ENCODE measurements at places on chromosomes 3 and 15.

- peak; percentile 35 for DNase-seq
These were observed 426 bp downstream of the CBLB start for GRCh38 chr3:105868431-105868741.

- no peak for DNase-seq
These were observed 9.6 kb downstream of the CHST13 start for GRCh38 chr3:126533506-126533905.

- no peak for DNase-seq
These were observed 25.5 kb downstream of the MCCC1 start for GRCh38 chr3:183073839-183074238.

DNA sequence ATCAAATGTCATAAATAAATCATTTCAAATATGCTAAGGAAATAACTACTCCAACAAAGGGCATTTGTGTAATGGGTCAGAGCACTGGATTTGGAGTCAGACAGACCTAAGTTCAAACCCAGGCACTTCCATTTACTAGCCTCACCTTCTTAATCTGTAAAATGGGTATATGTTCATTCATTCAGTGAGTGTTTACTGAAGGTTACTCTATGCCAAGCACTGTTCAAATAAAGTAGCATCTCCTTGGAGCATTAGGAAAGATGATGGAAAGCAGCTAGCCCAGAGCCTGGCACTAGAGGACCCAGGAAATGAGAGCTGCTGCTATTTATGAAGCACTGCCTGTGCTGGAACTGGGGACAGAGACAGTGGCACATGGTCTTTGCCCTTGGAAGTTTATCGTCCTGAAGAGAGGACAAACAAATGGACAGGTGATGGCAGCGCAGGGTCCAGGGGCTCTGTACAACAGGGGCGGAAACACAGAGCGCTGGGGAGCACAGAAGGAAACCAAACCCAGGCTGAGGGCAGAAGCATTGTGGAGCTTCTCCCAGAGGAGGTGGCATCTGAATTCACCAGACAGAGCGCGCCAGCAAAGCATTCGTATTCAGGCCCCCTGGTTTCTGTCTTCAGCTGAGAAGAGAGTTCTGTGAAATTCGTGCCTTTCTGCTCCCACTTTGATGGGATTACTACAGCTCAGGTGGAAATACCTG lies 19.0 kb downstream of the TM4SF4 start:
- no peak for DNase-seq

DNA sequence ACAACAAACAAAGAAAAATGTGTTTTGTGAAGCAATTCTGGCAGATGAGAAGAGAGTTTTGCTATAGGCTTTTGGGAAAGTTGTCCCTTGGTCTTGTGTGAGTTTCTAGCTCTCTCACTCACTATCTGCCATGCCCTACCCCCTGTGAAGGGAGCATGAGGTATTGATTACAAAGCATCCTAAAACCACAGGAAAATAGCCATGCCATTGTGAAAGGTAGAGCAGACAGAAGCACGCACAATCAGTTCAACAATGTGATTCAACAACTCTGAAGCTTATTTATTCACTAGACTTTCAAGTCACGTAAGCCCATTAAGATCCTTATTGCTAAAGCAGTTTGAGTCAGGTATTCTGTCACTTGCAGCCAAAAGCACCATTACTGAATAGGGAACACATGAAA lies 6.5 kb upstream of the AQR start:
- no peak for DNase-seq

- DNase-seq, result no peak
These were observed 271.9 kb downstream of the LRRC3B start for GRCh38 chr3:26894443-26894842.

DNA sequence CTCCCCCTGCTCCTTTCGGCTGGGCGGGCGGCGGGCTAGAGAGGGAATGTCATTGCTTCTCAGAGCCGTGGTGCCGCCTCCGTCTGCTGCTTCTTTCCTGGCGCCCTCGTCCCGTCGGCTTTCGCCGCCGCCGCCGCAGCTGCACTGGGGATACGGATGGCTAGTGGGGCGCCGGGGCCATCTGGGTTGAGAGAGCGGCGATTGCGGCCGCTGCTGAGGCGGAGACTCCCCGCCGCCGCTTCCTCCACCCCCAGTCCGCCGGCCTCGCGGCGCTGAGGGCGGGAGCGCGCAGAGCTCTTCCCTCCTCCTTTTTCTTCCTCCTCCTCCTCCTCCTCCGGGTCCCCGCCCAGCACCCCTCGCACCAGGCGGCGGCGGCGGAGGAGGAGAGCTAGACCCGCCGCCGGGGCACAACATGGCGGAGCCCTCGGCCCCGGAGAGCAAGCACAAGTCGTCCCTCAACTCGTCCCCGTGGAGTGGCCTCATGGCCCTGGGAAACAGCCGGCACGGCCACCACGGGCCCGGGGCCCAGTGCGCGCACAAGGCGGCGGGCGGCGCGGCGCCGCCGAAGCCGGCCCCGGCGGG lies at the start of gene STT3B:
TSS of gene STT3B (plus strand) at position 339 of the 582 bp plus-strand sequence. CDS start at position 413, 74 bp downstream.
- peak; percentile 59 for DNase-seq

DNA sequence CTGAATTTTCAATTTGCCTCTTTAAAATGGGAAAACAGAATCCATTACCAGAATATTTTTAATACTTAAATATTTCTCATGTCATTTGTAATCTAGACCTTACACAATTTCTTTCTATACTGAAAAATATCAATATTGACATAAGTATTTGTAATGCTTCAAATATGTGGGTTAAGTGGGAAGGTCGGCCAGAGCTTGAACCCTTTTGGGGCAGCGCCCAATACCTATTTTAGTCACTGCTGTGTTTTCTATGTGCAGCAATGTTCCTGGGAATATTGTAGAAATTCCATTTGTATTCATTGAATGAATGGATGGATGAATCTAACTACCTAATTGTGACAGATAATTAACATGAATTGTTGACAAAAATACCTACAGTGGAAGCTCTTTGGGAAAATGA lies 459.7 kb upstream of the ZNF717 start:
- DNase-seq, result peak; percentile 52

DNA sequence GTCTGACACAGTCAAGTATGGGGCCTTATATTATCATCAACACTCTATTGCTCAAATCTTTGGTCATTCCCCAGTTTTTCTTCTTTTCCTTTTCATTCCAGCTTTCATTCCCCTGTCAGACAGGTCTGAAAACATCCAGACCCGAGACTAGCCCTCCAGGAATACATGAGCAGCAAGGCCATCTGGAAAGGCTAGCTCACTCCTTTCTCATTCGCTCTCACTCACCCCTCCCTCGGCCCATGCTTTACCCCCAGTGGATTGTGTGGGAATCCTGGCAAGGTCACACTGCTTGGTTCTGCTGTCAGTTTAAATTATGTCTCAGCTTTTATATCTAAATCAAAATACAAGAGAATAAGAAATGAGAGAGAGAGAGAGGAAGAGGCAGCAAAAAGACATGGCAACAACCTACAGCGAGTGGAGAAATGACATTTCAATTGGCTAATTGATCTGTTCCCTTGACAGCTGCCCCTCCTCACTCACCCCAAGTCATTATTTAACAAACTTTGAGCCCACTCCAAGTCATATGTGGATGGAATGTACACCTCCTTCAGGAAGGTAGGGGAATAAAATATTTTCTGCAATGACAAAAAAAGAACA lies 962.2 kb downstream of the TUSC7 start:
- no peak for DNase-seq

- no peak for DNase-seq
These were observed 43.7 kb downstream of the MAGI1 start for GRCh38 chr3:65995030-65995429.

GRCh38 chr3:113070681-113071113 lies 79.9 kb downstream of the GTPBP8 start:
- DNase-seq, result no peak

DNA sequence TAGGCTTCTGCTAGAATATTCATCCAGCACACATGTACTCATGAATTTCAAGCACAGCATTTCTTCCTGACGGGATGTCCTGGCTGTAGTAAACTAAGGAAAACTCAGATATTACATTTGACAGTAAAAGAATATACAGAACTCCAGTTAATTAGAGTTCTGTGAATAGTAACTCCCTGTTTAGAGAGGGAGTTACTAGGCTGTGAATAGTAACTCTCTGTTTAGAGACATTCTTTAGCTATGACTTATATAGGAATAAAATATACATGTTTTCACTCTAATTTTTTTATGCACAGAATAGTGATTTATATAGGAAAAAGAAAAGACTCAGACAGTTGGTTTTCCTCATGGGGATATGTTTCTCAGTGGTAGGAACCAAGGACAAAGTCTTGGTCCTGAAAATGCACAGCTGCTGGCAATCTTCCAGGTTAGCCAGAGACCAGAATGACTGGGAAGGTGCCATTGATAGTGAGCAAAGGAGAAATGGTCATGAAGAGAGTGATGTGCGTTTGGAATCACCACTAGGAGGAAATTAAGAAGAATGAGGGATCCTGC lies 480.7 kb upstream of the THBS1 start:
- DNase-seq, result no peak

DNA sequence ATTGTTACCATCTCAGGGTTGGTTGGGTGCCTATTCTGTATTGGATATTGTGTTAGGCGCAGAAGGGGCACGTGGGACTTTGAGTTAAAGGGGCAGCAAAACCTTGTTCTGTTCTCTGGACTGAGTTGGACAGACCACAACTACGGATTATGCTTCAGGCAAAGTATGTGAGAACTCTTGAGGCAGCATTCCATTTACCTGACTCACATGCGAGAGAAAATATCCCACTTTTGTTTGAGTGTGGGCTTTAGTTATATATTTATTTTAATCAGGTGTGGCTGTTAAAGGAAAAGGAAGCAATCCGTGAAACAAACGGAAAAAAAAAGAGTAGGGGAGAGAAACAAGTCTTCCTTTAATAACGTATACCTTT lies 627 bp upstream of the PLS1 start:
- DNase-seq, result peak; percentile 86

GRCh38 chr3:79406175-79406574 lies 361.6 kb downstream of the ROBO1 start:
- no peak for DNase-seq

DNA sequence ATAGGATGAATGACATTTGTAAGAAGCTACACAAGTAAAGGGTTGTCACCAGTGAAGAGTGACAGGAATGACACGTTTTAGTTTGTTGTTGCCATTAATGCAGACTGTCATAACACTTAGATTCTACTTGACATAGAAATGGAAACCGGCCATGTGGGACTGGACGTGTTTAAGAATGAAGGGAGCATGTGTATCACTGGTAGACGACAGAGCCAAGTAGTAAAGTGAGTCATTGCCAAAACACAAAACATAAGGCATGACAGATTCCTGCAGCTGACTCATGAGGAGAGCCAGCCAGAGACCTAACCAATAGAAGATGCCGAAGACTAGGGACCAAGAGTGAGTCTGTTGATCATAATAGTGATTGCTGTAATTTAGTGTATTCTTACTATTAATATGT lies 106.2 kb upstream of the PLAAT1 start:
- peak; percentile 30 for DNase-seq

- no peak for DNase-seq
These were observed 59.3 kb upstream of the ADCY5 start for GRCh38 chr3:123508178-123508577.
